ENCODE measurements at places on chromosomes 5 and 9.

DNA sequence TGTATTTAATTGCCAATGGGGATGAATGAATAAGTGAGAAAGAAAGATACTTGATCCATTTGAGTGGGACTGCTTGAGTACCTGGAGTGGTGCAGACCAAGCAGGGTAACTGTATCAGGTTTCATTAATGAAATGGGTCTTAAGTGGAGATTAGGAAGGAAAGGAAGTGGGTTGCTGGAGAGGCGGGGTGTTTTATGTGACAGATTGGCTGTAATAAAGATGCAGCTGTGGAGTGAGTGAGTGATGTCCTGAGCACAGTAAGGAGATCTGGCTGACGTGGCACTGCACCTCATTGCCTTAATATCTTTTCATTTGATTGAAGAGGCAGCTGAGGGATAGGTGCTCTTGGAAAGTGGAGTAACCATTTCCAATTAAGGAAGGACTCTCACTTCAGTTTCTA lies 161.0 kb upstream of the CCDC152 start:
- no peak for DNase-seq

DNA sequence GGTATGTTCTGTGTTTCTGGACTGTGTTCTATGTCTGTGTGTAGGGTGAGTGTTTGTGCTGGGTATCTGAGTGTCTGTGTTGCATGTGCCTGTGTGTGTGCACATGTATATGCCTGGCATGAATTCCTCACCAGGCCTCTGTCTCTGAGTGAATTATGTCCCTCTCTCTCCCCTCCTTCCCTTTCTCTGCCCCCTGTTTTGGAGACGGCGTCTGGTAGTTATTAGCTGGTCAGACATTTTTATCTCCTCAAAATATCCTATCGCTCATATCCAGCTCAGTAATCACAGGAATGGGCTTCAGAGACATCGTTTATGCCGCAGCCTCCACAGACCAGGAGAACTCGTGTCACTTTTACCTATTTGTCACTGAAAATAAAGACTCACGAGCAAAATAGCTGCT lies 483.2 kb upstream of the BRINP1 start:
- DNase-seq = no peak

DNA sequence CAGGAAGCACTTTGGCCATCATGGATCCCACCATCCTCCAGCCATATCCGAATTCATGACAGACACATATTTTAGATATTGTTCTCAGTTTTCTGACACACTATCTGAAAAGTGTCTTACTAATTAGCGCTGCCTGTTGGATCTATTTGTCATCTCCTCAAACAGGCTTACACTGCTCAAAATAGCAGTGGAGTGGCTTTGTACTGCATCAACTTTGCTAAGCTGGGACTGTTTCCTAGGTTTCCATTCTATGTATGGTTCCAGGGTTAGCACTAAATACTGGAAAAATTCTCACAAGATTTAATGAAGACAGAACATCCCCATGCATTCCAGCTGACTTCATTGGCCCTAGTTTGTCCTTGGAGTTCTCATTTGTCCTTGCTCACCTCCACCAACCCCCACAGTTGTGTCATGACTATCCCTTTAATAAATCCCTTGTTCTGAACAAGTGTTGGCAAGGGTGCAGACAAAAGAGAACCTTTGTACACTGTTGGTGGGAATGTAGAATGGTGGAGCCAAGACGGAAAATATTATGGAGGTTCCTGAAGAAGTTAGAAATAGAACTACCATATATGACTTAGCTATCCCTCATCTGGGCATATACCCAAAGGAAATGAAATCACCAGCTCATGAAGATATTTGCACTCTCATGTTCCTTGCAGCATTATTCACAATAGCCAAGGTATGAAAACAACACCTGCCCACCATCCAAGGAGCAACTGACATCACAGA lies 136.5 kb upstream of the RAI14 start:
- DNase-seq = no peak

- no peak for DNase-seq
These were observed 252.3 kb upstream of the HAPLN1 start for GRCh38 chr5:83972909-83973308.

DNA sequence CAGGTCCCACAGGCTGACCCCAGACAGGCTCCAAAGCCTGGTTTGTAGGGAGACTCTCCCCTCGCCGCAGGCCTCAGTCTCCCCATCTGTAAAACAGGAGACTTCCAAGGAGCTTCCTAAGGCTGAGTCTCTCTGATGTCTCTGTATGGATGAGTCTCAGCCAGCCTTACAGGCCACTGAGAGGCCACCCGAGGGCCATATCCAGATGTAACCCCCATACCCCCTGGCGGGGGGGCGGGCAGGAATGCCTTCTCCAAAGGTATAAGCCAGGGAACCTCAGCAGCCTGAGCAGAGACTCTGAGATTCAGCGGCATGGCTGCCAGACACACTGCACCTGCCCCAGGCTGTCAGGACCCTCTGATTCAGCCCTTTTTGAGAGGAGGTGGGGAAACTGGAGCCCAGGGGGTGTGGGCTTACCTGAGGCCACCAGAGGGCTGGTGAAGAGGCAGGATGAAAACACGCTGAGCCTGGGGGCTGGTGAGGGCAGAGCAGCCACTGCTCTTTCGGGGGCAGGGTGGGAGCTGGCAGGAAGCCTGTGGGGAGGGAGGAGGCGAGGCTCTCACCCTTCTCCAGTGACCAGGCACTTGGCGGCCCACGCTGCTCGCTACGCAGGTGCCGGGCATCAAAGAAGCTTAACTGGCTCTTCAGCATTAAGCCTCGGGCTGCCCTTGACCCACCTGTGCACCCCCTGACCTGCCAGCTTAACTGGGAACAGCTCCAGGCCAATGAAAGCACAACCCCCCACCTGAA lies 5.5 kb upstream of the SUSD3 start:
- DNase-seq = peak; percentile 12

- DNase-seq = no peak
These were observed 408.9 kb upstream of the DMAC1 start for GRCh38 chr9:8208465-8208864.

GRCh38 chr5:57577432-57578175 lies 95.0 kb upstream of the ACTBL2 start:
- peak; percentile 31 for DNase-seq

- no peak for DNase-seq
These were observed 157.8 kb downstream of the RGS3 start for GRCh38 chr9:113621309-113621791.

DNA sequence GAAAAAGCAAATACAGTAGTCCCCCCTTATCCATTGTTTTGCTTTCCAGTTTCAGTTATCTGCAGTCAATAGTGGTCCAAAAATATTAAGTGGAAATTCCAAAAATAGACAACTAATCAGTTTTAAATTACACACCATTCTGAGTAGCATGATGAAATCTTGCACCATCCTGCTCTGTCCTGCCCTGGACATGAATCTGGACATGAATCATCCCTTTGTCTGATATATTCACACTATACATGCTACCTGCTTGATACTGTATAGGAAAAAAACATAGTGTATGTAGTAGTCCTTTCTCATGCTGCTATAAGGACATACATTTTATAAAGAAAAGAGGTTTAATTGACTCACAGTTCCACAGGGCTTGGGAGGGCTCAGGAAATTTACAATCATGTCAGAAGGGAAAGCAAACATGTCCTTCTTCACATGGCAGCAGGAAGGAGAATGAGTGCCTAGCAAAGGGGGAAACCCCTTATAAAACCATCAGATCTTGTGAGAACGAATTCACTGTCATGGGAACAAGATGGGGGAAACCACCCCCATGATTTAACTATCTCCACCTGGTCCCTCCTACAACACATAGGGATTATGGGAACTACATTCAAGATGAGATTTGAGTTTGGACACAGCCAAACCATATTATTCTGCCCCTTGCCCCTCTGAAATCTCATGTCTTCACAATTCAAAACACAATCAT lies 153.9 kb downstream of the ARRDC3 start:
- no peak for DNase-seq

- DNase-seq = no peak
These were observed 265.7 kb upstream of the KLF4 start for GRCh38 chr9:107755246-107755645.

DNA sequence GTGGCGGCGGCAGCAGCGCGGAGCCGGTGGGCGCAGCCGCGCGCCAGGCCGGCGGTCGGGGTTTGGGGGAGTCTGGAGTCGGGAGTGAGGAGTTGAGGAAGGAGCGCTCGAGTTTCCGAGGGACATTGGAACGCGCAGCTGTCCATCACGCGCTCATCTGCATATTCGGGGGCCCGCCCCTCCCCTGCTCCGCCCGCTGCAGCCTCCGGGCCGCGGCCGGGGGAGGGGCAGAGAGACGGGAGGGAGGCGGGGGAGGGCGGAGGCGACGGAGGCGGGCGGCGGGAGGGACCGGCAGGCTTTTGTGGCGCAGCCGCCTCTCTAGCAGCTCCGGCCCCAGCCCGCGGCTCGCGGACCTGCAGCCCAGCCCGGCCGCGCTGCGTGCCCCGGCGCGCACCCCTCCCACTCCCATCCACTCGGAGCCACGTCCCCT lies at the start of gene IRX2:
TSS of gene IRX2 (minus strand) at position 86 of the 430 bp plus-strand sequence. CDS start 264 bp downstream, outside the sequence.
- no peak for DNase-seq

DNA sequence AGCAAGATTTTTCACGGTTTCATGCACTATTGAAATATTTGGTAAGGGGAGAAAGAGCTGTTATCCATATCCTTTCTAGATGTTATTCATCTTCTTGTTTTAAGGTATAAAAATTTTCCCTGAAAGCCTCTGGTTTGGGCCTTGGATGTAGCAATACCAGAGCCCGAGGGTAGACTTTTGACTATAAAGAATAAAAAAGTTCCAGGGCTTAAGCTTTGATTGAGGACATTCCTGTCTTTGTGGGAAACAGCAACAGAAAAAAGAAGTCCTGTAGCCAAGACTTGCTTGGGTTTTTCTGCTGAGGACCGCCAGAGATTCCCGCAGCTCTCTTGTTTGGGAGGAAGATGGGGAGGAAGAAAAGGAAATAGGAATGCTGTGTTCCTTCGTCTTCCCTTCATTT lies 440.0 kb upstream of the WWC1 start:
- DNase-seq = no peak

GRCh38 chr9:14283276-14283675 lies 30.7 kb downstream of the NFIB start:
- no peak for DNase-seq

- no peak for DNase-seq
These were observed 19.8 kb upstream of the OTULIN start for GRCh38 chr5:14644623-14645237.

DNA sequence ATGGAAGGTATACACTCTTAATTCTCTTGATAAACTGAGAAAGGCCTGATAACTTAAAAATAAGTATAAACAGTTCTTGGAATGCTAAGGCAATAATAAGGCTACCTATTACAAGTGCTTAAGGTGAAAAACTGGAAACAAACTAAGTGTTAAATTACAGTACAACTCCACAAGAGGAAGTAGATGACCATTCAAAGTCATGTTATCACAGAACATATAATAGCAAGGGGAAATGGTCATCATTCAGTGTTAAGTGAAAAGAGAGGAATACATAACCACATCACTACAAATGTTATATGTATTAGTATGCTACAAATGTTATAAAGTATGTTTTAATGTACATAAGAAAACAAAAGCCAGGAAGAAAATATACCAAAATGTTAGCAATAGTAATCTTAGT lies 135.9 kb downstream of the CCDC192 start:
- no peak for DNase-seq

DNA sequence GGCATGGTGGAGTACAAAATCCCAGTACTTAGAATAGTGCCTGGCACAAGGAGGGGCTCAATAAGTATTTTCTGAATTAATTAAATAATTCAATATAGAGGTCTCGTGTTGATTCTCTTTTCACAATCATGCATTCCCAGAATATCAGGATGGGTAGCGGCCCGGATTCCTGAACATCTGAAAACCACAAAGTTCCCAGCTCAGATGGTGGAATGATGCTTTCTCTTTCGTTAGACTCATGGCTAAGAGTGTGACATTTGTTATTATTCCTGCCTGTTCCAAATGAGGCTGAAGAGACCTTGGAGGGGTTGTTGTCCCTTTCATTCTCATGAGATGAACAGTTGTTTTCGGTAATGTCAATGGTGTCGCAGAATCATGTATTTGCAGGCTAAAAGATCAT lies 95.4 kb upstream of the LIFR start:
- no peak for DNase-seq

- DNase-seq = peak; percentile 56
These were observed 2.0 kb downstream of the LARP1 start for GRCh38 chr5:154756868-154757813.
